ENCODE measurements at places on chromosomes 5 and 9. TPM values are rescaled to one million over a fixed set of nuclear protein-coding genes. Genes with fewer than 3 reads are reported as not detected.
A peak's percentile ranks its signal among the peaks of the same experiment; 100 is the strongest.

GRCh38 chr5:180141068-180141660 is 67.8 kb downstream of the RASGEF1C start:
- no peak for DNase-seq
- no peak overlapping the region for H3K4me3 ChIP-seq
- peaks cover 6% of the 10 kb centered on the region for H3K27me3 ChIP-seq
- H3K27ac ChIP-seq, result no peak overlapping the region
- no peaks in the 10 kb centered on the region for H3K36me3 ChIP-seq
- H3K4me1 ChIP-seq, result no peaks in the 10 kb centered on the region

- DNase-seq, result no peak
- peaks cover 49% of the 10 kb centered on the region for H3K4me1 ChIP-seq
- H3K4me3 ChIP-seq, result no peak overlapping the region
- H3K27ac ChIP-seq, result peak overlapping the region; percentile 10
- peaks cover 14% of the 10 kb centered on the region for H3K36me3 ChIP-seq
Observed at GRCh38 chr9:137670391-137671195, 51.8 kb downstream of the EHMT1 start.

DNA sequence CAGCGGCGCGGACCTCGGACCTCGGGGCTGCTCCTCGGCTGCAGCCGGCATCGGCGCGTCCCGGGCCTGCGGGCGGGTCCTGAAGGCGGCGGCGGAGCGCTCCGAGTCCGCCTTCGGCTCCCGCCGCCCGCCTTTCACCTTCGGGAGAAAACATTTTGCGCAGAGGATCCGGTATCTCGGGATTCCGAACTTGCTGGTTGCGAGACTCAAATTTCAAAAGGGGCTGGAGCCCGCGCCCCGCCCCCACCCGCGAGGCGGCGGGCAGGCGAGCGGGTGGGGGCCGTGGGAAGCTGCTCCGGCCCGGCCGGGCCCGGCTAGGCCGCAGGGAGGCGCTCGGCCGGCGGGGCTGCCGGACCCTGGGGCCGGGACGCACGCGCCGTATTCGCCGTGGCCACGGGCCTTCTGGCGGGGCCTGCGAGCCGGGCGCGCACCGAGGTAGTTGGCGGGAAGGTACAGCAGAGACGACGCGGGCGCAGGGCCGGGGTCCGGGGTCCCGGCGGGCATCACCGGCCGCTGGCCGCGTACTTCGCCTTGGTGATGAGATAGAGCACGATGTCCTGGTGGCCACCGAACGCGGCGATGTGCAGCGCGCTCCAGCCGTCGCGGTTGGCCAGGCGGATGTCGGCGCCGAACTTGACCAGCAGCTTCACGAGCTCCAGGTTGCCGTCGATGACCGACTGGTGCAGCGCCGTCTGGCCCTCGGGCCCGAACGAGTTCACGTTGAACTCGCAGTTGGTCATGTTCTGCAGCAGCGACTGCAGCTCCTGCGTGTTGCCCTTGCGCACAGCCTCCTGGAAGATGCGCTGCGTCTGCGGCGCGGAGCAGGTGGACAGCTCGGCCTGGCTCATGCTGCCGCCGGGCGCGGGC is 757 bp downstream of the NRARP start:
- DNase-seq, result peak; percentile 59
- peaks cover 19% of the 10 kb centered on the region for H3K27me3 ChIP-seq
- no peaks in the 10 kb centered on the region for H3K36me3 ChIP-seq
- no peak overlapping the region for H3K27ac ChIP-seq
- H3K4me3 ChIP-seq, result peak overlapping the region; percentile 74
- H3K4me1 ChIP-seq, result peaks cover 15% of the 10 kb centered on the region

DNA sequence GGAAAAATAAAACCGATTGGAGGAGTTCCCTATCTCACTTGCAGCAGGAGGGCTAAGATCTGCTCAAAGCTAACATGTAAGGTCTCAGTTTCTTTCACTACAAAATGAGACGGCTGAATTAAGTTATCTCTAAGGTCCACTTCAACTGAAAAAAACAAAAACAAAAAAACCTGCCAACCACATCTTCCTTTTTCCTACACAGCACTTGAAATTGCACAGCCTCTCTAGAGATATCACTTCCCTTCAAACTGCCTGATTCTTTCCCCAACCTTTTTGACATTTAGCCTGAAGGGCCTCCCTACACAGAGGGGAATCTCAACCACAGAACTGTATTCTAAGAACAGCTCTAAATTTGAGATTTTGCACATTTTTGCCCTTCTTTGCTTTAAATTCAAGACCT is 227.9 kb upstream of the TARS1 start:
- no peak overlapping the region for H3K27ac ChIP-seq
- no peaks in the 10 kb centered on the region for H3K36me3 ChIP-seq
- DNase-seq, result no peak
- H3K4me3 ChIP-seq, result no peak overlapping the region
- no peaks in the 10 kb centered on the region for H3K4me1 ChIP-seq

DNA sequence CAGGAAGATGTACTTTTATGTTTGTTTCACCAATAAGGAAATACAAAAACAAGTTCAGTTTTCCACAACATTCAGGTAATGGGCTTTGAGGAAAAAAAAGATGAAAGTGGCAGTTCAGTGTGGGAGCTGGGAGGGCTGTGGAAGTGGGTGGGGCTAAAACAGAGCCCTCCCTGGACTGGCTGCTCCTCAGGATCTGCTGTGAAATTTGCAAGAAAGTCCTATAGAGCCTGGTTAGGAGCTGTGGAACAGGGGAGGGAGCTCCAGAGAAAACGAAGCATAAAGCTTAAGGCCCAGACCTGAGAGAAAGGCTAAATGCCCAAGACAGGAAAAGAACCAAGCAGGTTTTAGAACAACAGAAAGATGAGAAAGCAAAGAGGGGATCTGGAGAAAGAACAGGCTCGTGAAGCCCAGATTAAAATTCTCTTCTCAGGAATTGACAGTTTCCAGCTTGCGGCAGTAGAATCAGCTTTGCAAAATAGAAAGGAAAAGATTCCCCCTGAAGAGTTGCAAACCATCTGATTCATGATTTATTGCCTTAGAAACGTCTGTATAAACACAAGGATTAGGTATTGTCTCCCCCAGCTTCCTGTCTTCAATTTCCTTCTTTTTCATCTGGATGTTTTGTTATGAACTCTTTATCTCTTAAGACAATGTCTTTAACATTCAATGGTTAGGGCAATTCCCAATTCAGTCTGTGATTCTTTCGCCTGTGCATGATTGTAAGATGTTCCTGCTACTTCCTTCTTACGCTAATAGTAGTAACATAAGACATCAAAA is 26.3 kb upstream of the CRHBP start:
- peaks cover 3% of the 10 kb centered on the region for H3K27me3 ChIP-seq
- H3K36me3 ChIP-seq, result no peaks in the 10 kb centered on the region
- H3K4me1 ChIP-seq, result no peaks in the 10 kb centered on the region
- no peak overlapping the region for H3K27ac ChIP-seq
- no peak for DNase-seq

- no peaks in the 10 kb centered on the region for H3K36me3 ChIP-seq
- no peak overlapping the region for H3K27ac ChIP-seq
- H3K27me3 ChIP-seq, result peaks cover 21% of the 10 kb centered on the region
- H3K4me1 ChIP-seq, result peaks cover 3% of the 10 kb centered on the region
- H3K4me3 ChIP-seq, result peak overlapping the region; percentile 43
- DNase-seq, result no peak
Observed at GRCh38 chr9:129549684-129550083, 71.2 kb downstream of the C9orf50 start.

GRCh38 chr5:60535198-60535597 is 164.8 kb downstream of the DEPDC1B start:
- peaks cover 2% of the 10 kb centered on the region for H3K27me3 ChIP-seq
- peaks cover 3% of the 10 kb centered on the region for H3K4me1 ChIP-seq
- H3K4me3 ChIP-seq, result no peak overlapping the region
- H3K27ac ChIP-seq, result no peak overlapping the region
- no peaks in the 10 kb centered on the region for H3K36me3 ChIP-seq
- DNase-seq, result no peak

DNA sequence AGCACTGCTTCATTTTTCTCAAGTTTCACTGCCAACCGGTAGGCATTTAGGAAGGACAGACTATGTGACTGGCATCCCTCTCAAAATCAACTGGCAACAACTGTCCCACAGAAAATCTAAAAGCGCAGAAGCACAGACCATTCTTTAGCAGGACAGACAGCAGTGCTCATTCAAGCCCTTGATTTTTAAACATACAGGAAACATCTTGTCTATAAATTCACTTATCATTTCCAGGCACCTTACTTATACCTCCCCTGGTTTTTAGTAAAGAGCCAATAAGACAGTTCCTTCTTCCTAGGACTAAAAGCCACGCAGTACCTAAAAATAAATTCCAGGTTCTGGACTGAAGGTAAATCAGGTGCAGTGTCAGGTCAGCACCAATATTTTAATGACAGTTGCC is 343.2 kb upstream of the WWC1 start:
- H3K36me3 ChIP-seq, result no peaks in the 10 kb centered on the region
- H3K27ac ChIP-seq, result no peak overlapping the region
- peaks cover 3% of the 10 kb centered on the region for H3K27me3 ChIP-seq
- DNase-seq, result no peak
- H3K4me3 ChIP-seq, result no peak overlapping the region

Gene CCDC192
- not detected for total RNA-seq

Gene SLC45A2
- total RNA-seq, result not detected

Measured in activated CD4-positive, alpha-beta T cell treated with anti-CD3 and anti-CD28 coated beads for 36 hours (primary cell).